ENCODE measurements at places on chromosomes 12 and 14. TPM values are rescaled to one million over a fixed set of nuclear protein-coding genes. Genes with fewer than 3 reads are reported as not detected.

GRCh38 chr14:103646189-103646588, 17.2 kb downstream of the KLC1 start:
- no peak for DNase-seq

DNA sequence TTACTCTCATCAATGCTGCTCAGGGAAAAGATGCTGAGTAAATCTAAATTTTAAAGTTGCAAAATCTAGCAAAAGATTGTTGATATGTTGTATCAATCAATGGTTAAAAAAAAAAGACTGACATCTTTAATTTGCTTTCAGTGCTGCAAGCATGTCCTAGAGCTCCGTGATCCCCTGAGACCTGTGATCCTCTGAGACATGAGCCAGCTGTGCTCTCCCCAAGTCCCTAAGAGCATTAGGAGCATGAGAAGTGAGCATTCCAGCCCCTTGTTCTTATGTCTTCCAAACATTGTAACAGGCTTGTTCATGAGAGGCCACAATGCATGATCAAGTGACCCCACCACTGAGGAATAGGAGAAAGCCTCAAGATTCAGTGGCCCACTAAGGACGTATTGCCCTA, 116.6 kb downstream of the DAD1 start:
- no peak for DNase-seq

DNA sequence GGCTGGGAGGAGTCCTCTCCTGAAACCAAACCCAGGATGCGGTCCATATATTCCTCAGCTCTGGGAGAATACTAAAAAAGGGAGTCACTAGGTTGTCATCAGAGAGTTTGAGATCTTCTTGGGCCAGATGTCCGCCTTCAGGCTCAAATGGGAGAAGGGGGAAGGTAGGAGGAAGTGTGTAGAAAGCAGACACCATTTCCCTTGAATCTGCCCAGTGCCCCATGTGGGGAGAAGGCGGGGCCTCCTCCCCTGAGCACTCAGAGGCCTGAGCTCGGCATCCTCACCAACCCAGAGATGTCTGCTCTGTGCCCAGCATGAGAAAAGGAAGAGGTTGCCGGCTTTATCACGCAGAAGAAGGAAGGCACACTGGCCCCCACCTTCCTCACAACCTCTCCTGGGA, 37.3 kb downstream of the LTBP2 start:
- DNase-seq: no peak

DNA sequence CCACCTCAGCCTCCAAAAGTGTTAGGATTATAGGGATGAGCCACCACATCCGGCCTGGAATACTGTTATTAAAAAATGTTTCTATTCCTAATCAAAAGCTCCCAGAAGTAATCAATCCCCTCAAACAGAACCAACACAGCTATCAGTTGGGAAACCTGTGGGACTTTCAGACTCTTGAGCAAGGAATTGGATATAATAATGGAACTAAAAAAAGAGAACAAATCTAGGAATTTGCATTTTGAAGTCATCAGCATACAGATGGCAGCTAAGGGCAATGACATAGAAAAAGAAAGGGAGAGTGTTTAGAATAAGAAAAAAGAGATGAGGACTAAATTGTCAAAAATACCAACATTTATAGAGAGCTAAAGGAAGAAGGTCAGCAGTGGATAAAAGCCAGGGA, 54.7 kb upstream of the AMN1 start:
- no peak for DNase-seq

DNA sequence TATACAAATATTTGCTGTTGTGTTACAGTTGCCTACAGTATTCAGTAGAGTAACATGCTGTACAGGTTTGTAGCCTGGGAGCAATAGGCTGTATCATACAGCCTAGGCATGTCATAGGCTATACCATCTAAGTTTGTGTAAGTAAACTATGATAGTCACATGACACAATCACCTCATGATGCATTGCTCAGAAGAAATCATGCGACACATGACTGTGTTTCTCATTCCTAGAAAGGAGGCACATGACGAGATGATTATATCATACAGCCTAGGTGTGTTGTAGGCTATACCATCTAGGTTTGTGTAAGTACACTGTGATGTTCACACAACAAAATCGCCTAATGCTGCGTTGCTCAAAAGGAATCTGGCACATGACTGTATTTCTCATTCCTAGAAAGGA, 31.9 kb downstream of the NOPCHAP1 start:
- DNase-seq: no peak

DNA sequence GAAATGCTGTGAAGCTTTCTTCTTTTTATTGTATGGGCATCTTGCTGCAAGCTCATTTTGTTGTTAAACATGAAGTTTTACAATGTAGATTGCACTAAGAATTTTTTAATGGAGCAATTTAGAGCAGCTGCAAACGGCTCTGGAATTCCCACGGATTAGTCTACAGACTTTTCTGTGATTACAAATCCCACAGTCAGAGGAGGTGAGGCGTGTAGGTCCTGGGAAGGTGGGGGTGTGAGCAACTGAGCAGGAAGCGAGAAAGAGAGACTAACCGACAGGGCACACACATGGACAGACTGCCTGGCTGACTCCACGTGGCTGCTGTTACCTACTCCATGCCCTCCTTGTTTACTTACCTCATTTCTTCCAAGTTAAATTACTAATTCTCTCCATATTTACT, 348.5 kb downstream of the NPAS3 start:
- no peak for DNase-seq

MYH7 gene
- not detected for total RNA-seq

DNA sequence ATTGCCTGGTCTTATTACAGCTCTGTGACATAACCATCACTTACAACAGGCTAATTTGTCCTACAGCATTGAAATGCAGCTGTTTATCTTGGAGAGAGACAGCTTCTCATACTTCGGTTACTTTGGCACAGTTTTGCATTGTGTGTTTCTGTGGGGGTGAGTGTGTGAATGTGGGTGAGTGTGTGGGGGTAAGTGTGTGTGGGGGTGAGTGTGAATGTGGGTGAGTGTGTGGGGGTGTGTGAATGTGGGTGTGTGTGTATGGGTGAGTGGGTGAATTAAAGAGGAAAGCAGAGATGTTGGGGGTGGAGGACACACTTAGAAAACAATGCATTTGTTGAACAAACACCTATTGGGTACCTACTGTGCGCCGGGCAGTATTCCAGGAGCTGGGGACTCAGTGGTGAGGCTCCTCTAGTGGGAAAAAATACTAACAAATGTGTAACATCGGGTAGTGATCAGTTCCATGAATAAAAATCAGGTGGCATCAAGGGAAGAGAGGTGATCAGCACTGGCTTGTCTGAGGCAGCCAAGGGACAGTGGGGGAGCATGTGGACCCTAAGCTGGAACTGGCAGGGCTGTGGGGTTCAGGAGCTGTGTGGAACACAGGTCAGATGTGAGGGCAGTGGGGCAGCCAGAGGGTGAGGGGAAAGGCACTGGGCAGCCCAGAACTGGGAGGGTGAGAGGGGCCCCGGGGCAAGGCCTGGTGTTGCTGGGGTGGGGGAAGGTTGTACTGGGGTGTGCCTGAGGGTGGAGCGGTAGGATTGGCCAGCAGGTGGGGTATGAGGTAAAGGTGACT, 44.1 kb upstream of the AMN start:
- no peak for DNase-seq

GPR65 gene
- not detected for total RNA-seq

GRCh38 chr12:112450725-112451124, 32.0 kb downstream of the PTPN11 start:
- DNase-seq: no peak

DNA sequence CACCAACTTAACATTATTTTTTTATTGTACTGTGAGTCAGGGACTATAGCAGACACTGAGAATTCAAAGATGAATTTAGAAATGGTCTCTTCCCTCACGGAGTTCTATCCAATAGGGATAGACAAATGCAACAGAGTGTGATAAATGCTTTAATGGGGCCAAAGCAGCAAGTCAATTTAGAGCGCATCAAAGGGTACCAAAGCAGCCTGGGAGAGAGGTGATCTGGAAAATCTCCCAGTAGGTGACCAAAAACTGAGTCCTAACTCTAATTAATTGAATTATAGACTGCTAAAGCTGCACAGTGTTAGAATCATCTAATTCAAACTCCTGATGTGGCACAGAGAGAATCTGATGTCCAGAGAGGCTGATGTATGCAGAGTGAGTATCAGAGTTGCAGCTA, 2.6 kb downstream of the LIN7A start:
- DNase-seq: no peak

DNA sequence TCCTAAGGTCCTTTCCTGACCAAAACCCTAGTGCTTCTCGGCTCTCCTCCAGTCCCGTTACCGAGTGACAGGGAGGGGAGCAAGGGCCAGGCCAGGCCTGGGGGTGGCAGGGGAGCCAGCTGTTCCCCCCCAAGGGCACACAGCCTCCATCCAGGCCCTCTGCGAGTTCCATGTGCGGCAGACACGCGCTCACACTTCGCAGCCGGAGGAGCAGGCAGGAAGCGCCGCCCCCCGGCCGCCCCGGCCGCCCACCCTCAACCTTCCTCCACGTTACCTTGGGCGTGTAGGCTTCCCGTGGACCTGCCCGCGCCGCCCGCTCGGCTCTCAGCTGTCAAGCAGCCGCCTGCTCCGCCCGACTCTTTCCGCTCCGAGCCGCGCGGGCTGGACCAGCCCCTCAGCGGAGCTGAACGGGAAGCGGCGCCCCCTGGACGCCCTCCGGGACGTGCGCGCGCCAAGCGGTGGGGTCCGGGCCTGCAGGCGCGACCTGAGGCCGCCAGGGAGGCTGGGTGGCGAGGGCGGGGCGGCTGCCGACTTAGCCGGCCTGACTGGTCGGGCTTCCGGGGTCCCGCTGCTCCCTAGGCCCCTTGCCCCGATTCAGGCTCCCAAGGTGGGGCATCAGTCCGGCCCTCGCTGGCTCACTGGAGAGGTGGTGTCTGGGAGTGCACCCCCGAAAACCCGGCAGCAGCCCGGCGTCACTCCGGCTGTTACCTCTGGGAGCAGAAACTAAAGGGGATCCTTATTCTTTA, at the start of gene CRACR2A:
TSS of gene CRACR2A (minus strand) at position 369 of the 746 bp plus-strand sequence. CDS start 56,110 bp downstream, outside the sequence.
- no peak for DNase-seq

MMP17 gene
- 1.0 TPM for total RNA-seq

GRCh38 chr12:2277492-2278155, 224.8 kb downstream of the CACNA1C start:
- DNase-seq: no peak

LRRC10 gene
- not detected for total RNA-seq

TAS2R50 gene
- not detected for total RNA-seq

GRCh38 chr14:77248666-77249065, 22.3 kb downstream of the NGB start:
- DNase-seq: no peak

GRCh38 chr12:106140223-106140986, 1.7 kb upstream of the NUAK1 start:
- DNase-seq: no peak

DNA sequence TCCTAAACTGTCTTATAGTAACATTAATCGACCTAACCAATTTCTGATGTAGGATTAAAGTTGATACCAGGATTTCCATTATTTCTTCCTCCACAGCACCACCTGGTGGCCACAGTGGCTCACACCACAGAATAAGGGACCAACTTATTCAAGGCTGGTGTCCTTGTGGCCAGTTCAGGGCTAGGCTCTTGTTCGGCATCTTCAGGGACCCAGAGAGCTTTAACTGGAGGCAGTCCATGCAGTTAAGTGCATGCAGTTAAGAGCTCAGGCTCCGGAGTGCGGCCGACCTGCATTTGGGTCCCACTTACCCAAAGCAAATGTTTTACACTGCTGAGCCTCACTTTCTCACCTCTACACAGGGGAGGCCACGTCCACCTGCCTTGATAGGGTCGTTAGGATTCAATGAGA, 42.0 kb upstream of the GPR68 start:
- peak; percentile 35 for DNase-seq

DNA sequence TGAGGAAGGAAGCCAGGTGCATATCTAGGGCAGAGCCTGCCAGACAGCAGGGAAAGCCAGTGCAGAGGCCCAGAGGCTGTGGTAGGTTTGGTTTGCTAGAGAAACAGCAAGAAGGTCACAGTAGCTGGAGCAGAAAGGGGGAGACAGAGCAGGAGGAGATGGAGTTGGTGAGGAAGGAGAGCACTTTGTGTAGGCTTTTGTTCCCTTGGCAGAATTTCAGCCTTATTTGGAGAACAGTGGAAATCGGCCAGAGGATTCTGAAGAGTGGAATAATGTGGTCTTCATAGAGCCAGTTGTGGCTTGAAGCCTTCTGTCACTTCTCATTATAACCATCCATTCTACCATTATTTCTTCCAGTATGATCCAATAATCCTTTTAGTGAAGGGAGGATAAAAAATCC, 212.9 kb upstream of the FAR2 start:
- no peak for DNase-seq

- DNase-seq: no peak
Observed at GRCh38 chr14:100778951-100779690, 46.8 kb upstream of the MEG3 start.

BEST3 gene
- 0.12 TPM for total RNA-seq

DNA sequence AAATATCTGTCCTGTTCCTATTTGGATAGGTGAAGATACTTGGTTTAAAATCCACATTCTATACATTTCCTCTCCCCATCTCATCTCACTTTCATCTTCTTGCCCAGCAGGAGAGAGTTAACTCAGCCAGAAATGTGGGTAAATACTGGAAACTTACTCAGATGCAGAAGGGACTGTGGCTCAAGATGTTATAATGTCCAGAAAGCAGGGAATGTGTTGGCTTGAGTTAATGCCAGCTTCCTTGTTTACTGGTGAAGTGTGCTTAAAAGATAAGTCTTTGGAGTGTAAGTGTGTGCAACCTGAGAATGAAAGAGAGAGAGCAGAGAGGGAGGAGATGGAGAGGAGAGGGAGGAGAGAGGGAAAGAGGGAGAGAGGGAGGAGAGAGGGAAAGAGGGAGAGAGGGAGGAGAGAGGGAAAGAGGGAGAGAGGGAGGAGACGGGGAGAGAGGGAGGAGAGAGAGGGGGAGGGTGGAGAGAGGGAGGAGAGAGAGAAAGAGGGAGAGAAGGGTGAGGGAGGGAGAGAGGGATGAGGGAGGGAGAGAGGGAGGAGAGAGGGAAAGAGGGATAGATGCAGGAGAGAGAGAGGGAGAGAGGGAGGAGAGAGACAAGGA, 22.0 kb upstream of the SNRPF start:
- DNase-seq: peak; percentile 9

DNA sequence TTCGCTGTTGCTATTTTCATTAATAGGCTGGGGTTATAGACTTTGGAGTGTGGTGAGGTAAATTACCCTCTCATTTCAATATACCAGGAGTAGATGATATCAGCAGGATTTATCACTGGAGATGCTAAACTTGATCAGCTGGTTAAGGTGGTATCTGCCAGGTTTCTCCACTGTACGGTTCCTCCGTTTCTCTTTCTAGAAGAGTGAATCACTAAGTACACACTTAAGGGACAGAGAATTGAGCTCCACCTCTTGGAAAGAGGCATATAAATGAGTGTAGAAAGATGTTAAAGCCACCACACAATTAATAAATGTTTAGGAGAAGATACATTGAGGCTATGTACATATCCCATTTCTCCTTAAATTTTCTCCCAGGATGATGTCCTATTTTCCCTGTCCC, 277.4 kb upstream of the GRIP1 start:
- no peak for DNase-seq

RGS6 gene
- total RNA-seq: not detected

All from Caki2 (cell line).